ENCODE measurements at places on chromosomes 1 and 21.

DNA sequence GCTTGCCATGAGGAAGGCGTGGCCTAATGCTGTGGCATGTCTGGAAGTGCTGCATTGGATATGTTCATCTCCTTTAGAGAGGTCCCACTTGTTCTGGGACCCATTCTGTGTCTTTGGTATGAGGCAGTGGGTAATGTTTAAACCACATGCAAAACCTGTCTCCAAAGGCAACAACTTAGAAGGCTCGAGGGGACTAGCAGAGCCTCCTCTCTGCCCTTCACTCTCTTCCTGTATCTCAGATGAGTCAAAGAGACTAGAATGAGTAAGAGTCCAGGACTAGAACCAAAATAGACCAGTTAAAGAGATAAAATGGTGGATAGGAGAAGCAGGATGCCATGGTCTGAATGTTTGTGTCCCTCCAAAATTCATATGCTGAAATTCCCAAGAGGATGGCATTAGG is 220.8 kb upstream of the KIAA0040 start:
- no peak for DNase-seq

- DNase-seq = no peak
These were observed 30.2 kb upstream of the CD101 start for GRCh38 chr1:116971258-116971860.

GRCh38 chr1:181778640-181779260 is 282.8 kb downstream of the ZNF648 start:
- DNase-seq = no peak

- no peak for DNase-seq
These were observed 53.1 kb downstream of the SLC9C2 start for GRCh38 chr1:173549813-173550212.

DNA sequence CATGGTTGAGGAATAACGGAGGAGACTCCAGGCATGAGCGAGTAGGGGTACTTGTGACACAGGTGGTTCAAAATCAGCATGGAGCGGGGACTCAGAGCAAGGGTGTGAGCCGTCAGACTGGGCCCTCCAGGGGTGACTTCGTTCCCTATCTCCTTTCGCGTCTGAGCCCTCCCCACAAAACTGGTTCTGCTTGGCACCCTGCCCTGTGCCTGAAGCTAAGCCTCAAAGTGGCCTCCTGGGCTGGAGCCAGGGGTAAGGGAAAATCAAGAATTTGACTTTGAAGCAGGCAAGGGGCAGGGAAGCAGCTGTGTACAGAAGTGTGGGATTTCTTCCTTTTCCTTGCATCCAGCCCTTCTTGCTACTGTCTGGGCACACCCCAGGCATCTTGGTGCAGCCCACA is 331.5 kb upstream of the AJAP1 start:
- no peak for DNase-seq

DNA sequence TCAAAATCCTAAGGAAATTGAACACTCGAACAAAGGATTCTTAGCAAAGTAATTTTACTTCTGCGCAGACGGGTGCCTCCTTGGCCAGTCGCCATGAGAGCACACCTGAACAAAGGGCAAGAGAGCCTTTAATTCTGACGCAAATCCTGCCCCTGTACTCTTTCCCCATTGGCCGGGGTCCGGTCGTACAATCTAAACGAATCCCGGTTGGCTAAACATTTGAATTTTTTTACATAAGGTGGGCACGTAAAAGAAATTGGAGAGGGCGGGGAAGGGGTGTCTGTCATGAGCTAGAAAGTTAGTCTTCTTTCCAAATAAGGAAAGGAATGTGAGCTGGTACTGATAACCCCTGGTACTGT is 8.2 kb upstream of the IL22RA1 start:
- no peak for DNase-seq

Measured in glomerular endothelial cell (primary cell).